ENCODE measurements at places on chromosomes 12 and 14. TPM values are rescaled to one million over a fixed set of nuclear protein-coding genes. Genes with fewer than 3 reads are reported as not detected.

Gene MYBPC1
- total RNA-seq: not detected

Gene SPTLC2
- 29.2 TPM for total RNA-seq

Gene USP44
- total RNA-seq: 9.1 TPM

Gene PLBD1
- 11.8 TPM for total RNA-seq

Gene FOXN4
- not detected for total RNA-seq

Gene HSP90AA1
- total RNA-seq: 230 TPM

All from thyroid gland (tissue), 4 donors.